ENCODE measurements at places on chromosomes 5 and 9.

GRCh38 chr9:109181284-109181683, 14.2 kb upstream of the FRRS1L start:
- no peak overlapping the region for H3K4me3 ChIP-seq
- no peaks in the 10 kb centered on the region for H3K27me3 ChIP-seq
- H3K4me1 ChIP-seq = no peaks in the 10 kb centered on the region
- no peak for DNase-seq
- no peaks in the 10 kb centered on the region for H3K36me3 ChIP-seq

- H3K36me3 ChIP-seq = no peaks in the 10 kb centered on the region
- H3K27me3 ChIP-seq = no peaks in the 10 kb centered on the region
- H3K4me3 ChIP-seq = no peak overlapping the region
- H3K4me1 ChIP-seq = no peaks in the 10 kb centered on the region
- H3K27ac ChIP-seq = no peak overlapping the region
Observed at GRCh38 chr9:87434366-87434765, 63.3 kb upstream of the DAPK1 start.

DNA sequence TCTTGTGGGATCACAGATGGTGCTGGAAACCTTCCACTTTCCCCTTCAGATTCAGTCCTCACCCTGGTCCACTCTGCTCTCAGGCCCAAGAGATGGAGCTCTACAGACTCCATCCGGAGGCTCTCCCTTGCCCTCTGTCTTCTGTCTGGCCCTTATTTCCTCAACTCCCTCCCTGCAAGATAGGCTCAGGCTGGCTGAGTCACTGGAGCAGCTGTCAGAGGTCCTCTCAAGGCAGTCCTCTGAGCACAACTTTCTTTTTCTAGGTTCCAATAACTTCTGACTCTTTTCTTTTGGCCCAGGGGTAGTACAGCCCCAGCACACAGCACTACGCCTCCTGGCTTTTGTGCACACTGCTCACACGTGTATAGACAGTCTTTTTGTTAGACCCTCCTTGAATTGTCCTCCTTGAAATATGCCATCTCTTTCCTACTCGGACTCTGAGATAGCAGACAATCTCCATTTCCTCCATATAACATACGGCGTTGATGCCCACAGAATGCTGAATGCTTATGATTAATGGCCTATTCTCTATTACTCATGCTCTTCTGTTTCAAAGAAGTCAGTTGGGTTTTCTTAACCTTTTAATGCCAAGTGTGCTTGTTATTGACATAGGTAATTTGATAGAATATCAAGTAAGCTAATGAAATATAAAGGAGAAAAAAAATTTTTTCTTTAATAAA, 193.1 kb downstream of the SLC12A2 start:
- H3K4me3 ChIP-seq = no peak overlapping the region
- H3K27me3 ChIP-seq = no peaks in the 10 kb centered on the region
- no peak for DNase-seq

DNA sequence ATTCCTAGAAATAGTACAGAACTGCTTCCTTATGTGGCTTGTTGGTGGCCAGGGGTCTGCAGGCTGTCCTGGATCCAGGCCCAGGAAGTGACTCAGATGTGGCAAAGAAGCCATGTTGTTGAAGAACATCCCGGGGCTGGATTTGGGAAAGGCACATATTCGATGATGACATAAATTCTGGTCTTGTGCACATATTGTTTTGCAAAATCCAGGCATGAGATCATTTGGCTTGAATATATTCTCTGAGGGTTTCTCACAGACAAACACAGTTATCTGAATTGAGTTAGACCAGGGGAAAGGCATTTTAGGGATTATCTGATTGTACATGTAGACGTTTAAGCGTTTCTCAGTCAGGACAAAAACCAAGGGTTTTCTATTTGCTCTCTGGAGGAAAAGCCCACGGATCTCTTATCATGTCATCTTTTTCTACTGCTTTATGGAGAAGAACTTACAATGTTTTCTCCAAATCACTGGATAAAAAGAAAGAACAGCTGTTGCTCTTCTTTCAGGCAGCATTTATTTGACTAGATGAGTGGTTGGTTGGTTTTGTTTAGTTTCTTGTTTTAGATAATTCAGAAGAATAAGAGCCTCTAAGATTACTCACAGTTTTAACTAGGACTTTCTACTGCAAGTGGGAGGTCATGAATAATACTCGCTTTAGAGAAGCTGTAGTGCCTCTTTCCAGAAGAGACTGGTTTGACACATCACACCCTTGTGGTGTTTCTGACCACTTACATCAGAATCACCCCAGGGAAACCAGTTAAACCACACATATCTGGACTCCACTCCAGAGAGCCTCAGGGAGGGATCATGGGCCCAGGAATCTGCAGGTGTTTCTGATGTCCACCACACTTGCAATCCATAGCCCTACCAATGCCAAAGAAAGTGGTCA, 29.5 kb upstream of the LHFPL2 start:
- no peaks in the 10 kb centered on the region for H3K4me1 ChIP-seq
- H3K27ac ChIP-seq = no peak overlapping the region
- peak; percentile 18 for DNase-seq
- no peaks in the 10 kb centered on the region for H3K27me3 ChIP-seq
- H3K4me3 ChIP-seq = no peak overlapping the region
- H3K36me3 ChIP-seq = no peaks in the 10 kb centered on the region

DNA sequence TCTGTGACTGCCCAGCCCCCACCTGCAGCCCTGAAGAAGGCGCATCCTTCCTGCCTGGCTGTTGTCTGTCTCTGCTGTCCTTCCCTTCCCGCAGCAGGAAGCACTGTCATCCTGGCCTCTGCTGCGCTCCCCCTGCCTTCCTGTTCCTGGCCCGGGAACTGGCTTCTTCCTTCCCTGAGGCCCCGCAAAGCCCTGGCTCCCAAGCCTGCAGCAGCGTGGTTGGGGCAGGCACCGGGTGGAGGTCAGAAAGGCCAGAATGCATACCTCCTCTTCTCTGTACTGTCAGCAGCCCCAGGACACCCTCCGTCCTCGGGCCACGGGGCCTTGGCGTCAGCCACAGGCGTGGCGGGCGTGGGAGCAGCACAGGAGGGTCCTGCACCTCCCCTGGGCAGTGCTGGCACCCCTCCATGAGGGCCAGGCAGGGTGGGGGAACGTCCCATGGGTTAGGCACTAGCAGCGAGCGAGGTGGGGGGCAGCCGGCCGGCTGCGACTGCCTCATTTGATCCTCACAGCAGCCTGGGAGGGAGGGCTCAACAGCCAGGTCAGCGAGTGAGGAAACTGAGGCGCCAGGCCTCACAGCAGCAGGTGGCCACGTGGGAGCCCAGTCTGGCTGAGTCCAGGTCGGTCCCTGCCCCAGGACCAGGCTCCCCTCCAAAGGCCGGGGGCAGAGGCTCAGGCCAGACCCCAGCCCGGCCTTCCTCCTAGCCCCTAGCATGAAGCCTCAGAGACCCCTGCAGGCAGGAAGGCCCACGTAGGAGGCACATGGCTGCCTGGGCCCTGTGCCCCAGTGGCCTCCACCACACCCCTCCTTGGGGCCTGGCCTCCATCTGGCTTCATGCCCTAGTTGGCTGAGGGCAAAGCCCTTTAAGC, 9.4 kb downstream of the FLT4 start:
- no peak overlapping the region for H3K27ac ChIP-seq
- no peak for DNase-seq
- H3K27me3 ChIP-seq = no peaks in the 10 kb centered on the region
- H3K4me3 ChIP-seq = no peak overlapping the region
- no peaks in the 10 kb centered on the region for H3K4me1 ChIP-seq
- H3K36me3 ChIP-seq = no peaks in the 10 kb centered on the region

- no peak overlapping the region for H3K27ac ChIP-seq
- H3K27me3 ChIP-seq = no peaks in the 10 kb centered on the region
- peaks cover 8% of the 10 kb centered on the region for H3K4me1 ChIP-seq
- DNase-seq = no peak
Observed at GRCh38 chr9:129836311-129837007, 1.2 kb downstream of the USP20 start.

DNA sequence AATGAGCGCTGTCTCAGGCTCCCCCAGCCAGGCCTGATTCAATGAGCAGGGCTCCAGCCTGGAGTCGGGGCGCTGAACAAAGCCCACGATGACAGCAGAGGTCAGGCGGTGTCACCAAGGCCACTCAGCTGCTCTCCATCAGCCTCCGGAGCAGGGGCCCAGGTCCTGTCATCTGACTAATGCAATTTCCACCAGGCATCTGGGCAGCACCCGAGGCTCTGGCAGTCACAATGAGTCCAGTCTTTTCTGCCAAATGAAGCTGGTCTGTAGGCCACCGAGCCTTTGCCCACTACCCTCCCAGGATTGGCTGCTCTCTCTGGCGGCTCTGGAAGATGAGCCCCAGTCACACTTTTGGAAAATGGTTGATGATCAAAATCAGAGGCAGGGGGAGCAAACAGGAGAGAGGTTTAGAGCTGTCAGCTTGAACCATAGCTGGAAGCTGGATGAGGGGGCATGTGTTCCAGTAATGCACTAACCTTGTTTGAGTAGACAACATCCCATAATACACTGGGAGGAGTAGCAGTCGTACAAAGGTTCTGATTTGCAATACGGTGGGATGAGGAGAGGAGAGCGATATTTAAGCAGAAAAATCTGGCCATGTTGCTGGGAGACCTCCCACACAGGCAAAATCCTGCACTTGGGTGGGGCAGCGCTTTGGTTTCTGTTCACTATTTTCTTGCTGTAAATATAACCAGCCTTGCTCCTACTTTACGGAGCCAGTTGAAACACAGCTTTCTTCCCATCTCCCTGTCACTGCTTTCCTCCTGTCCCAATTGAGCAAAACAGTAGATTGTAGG, 306.4 kb upstream of the PANK3 start:
- H3K36me3 ChIP-seq = no peaks in the 10 kb centered on the region
- no peak overlapping the region for H3K27ac ChIP-seq
- H3K4me1 ChIP-seq = no peaks in the 10 kb centered on the region
- peaks cover 2% of the 10 kb centered on the region for H3K27me3 ChIP-seq

GRCh38 chr5:29277642-29278041, 1915.8 kb upstream of the CDH6 start:
- no peaks in the 10 kb centered on the region for H3K27me3 ChIP-seq
- no peak for DNase-seq
- H3K4me3 ChIP-seq = no peak overlapping the region
- H3K27ac ChIP-seq = no peak overlapping the region
- H3K36me3 ChIP-seq = no peaks in the 10 kb centered on the region
- no peaks in the 10 kb centered on the region for H3K4me1 ChIP-seq

DNA sequence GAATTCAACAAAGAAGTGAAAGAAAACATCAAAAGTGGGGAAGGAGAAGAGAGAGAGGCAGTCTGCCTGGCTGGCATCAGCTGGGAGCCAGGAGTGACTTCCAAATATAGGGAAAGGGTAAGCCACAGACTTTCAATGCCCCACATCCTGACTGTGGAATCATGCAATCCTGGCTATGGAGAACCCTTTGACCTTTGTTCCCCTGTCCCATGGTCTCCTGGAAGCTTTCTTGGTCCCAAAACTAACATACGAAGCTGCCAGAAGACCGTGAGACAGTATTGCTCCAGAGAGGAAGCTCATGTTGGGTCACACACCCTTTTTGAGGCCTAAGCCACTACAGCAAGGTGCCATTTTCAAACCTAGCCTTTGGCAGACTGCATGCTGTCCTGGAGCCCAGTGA, 665.5 kb downstream of the ELAVL2 start:
- DNase-seq = no peak
- no peak overlapping the region for H3K4me3 ChIP-seq
- H3K27me3 ChIP-seq = no peaks in the 10 kb centered on the region
- H3K27ac ChIP-seq = no peak overlapping the region

DNA sequence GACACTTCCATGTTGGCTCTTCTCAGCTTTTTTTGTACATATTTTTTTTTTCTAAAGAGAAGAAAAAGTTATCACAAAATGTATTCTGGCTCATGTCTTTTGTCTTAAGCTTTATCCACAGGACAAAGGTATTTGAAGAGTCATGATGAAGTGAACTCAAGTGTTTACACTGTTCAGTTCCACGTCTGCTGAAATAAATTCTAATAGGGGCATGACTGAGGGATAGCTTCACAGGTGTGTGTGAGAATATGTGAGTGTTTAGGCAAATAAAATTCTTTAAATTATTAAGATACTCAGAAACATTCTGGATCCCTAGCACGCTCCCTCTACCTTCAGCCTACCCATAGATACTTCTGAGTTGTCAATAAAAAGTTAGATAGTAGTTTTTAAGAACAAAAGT, 59.8 kb downstream of the BAAT start:
- no peaks in the 10 kb centered on the region for H3K36me3 ChIP-seq
- no peaks in the 10 kb centered on the region for H3K4me1 ChIP-seq
- no peaks in the 10 kb centered on the region for H3K27me3 ChIP-seq
- no peak for DNase-seq
- no peak overlapping the region for H3K4me3 ChIP-seq

All from Panc1 (cell line).